Heart right ventricle (tissue), 16 donors: ENCODE measurements at places on chromosomes 7 and 10. TPM values are rescaled to one million over a fixed set of nuclear protein-coding genes. Genes with fewer than 3 reads are reported as not detected.

Gene ASZ1
- polyA plus RNA-seq, result not detected

- no peak for DNase-seq
Measured at GRCh38 chr10:3906511-3907111, 121.6 kb upstream of the KLF6 start.

Gene ADIRF
- 234 TPM for polyA plus RNA-seq

DNA sequence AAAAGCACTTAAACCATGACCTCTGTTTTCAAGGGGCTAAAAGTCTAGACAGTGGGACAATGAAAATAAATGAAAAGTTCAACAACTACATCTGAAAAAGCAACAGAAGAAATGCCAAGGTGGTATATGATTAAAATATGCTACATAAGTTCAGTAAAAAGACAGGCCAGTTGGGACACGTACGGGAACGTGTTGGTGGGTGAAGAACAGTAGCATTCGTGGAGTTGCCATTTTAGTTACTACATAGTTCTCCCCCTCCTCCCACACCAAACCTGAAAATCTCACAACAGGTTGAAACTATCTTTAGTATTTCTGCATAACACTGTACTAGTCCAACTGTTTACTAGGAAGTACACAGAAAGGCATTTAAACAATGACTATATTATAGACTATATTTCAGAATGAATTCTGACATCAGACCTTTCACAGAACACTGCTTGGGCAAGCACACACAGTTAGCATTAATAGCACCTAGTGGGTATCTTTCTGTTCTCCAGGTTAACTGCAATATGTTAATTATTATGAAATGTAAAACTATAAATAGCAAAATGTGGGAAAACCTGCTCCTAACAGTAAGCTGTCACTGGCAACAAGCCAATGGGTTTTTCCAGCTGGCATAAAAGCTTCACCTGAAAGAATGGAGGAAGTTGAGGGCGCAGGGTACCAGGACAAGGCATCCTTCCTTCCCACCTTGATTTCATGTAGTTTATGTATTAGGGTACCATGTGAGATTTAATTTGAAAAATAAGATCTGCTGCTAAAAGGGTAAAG is 135.0 kb downstream of the STRA8 start:
- no peak for DNase-seq

GRCh38 chr7:46226860-46227259 is 305.8 kb upstream of the IGFBP3 start:
- DNase-seq, result no peak

Gene DDX21
- polyA plus RNA-seq, result 17.8 TPM

DNA sequence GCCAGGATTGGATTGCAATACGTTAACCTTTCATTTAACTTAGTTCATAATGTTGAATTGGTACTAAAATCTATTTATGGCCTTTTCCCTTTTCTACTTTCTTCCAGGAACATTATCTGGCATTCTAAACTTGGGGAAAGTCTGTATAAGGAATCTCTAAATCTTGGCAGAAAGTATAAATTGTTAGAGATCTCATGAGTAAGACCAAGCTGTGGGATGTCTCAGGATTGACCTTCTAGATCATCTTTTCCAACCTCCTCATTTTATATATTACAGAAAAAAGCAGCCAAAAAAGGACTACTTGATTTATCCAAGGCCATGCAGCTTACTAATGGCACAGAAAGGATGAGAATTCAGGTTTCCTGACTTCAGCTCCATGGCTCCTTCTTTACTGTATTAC is 598.3 kb downstream of the INHBA start:
- DNase-seq, result no peak

GRCh38 chr10:4013651-4014121 is 228.7 kb upstream of the KLF6 start:
- peak; percentile 25 for DNase-seq

Gene IDI2
- polyA plus RNA-seq, result 0.22 TPM

Gene ECD
- 5.8 TPM for polyA plus RNA-seq

Gene NOS3
- 25.5 TPM for polyA plus RNA-seq

DNA sequence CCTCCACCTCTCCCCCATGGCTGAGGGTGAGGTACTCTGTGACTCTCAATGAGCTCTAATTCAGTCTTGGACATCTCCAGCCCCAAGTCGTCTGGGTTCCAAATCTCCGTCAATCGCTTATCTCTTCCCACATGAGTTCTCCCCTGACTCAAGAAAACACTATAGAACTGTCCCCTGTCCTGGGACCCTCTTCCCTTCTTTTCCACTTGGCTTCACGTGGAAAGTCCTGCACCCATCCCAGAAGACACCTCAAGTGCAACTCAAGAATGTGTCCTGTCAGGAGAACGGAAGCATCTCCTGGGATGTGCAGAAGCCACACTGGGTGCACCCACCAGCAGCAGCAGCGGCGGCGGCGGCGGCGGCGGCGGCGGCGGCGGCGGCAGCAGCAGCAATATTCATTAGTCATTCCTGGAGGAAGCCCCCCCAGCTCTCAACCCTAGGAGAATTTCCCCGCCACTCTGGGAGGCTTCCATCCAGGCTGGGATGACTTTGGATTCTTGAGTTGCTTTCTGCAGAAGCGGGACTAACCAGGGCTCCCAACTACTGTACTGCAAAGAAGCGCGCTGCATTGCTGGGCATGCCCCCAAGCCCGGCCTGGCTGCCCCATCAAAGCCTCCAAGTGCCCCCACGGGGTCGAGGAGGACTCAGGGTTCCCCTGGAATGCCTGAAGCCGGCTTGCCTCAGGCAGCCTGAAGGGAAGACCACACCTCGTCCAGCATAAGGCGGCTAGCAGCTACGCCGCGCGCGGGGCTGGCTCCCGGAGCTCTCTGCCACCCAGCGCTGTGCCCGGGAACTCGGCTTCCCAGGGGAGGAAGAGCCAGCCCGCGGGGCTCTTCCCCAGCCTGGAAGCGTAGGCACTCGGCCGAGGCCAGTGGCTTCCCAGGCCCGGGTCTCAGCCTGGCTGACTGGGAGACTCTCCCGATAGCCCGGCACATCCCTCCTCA is 1.0 kb downstream of the CRTAC1 start:
- DNase-seq, result no peak
